ENCODE measurements at places on chromosomes 1 and 21.

- no peak for DNase-seq
These were observed 48.4 kb downstream of the TRMT1L start for GRCh38 chr1:185108321-185108720.

GRCh38 chr1:162497104-162497722 is 405 bp upstream of the UHMK1 start:
- no peak for DNase-seq

- DNase-seq = no peak
These were observed 9.4 kb downstream of the MAN1C1 start for GRCh38 chr1:25626018-25626417.

DNA sequence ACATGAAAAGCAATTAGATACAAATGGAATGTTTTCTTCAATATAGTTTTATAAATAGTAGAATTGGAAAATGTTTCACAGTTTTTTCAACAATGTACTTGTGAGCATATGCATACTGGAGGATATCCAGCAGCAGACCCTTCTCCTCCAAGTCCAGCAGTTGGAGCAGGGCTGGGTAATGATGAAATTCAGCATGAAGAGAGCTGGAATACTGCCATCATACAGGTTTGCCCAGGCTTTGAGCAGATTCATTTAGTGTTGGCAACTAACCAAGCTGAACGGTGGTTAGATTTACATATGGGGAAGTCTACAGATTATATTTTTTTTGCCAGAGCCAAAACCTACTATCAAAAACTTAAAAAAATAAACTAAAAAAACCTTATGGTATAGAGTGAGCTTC is 38.3 kb downstream of the WDR3 start:
- no peak for DNase-seq

- DNase-seq = peak; percentile 53
These were observed 15.4 kb downstream of the BTG2 start for GRCh38 chr1:203320591-203321272.

Data from inflammatory macrophage treated with lipopolysaccharide for 4 hours (primary cell).